Suppressor macrophage treated with lipopolysaccharide for 4 hours (primary cell): ENCODE measurements at places on chromosomes 11 and 22.

GRCh38 chr11:2107521-2107920 lies 31.7 kb downstream of the IGF2 start:
- peak; percentile 2 for DNase-seq

DNA sequence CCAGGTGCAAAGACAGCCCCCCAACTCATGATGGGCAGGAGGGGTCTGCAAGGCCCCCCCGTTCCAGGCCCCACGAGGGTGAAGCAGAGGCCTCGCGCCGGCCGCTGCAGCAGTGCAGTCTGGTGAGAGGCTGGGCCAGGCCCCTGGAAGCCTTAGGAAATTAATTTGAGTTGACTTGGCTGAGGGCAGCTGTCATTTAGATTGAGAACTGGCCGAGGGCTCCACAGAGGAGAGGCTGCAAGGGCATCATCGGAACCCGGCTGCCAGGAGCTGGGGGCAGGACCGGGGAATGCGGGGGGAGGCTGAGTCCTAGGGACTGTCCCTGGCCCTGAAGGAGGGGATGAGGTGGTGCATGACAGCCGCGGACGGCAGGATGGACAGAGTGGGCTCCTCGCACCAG lies 39.9 kb downstream of the MN1 start:
- no peak for DNase-seq

DNA sequence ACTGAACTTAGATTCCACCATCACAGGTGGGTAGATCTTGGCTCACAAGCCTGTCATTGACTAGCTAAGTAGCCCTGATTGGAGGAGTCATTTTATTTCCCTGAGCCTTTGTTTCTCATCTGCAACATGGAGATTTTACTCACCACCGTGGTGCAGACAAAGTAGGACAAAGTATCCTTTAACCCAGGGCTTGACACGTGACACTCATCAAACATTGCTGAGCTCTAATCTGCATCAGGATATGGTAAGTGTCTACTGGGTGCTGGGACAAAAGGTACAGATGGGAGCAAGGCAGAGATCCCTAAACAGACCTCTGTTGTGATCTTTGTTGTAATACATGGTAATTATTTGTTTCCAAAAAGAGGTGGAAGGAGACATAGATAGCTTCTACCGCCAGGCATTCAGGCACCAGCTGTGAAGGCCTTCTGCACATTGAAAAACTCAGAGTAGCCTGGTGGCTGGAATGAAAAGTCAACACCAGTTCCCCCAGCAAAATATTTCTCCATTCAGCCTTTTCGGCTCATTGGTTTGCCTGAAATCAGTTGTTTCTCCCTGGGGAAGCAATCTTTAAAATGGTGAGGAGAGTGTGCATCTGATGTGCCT lies 18.3 kb upstream of the MICAL2 start:
- no peak for DNase-seq

DNA sequence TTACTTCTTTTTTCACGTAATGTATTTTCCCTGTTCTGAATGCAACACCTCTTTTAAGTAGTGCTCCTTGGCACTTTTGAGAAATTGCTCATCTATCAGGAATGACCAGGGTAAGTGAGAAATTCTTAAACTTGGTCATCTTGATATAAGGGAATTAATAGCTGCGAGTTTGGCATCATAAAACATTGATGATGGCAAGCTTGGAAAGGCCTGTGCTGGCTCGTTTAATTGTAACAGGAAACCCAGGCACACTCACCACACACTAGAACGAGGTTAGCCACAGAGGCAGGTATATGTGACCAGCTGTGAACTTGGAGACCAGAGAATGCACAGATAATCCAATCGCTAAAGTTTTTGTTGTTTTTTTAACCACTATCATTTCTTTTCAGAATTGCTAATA lies 24.3 kb downstream of the FAM118A start:
- DNase-seq: no peak

DNA sequence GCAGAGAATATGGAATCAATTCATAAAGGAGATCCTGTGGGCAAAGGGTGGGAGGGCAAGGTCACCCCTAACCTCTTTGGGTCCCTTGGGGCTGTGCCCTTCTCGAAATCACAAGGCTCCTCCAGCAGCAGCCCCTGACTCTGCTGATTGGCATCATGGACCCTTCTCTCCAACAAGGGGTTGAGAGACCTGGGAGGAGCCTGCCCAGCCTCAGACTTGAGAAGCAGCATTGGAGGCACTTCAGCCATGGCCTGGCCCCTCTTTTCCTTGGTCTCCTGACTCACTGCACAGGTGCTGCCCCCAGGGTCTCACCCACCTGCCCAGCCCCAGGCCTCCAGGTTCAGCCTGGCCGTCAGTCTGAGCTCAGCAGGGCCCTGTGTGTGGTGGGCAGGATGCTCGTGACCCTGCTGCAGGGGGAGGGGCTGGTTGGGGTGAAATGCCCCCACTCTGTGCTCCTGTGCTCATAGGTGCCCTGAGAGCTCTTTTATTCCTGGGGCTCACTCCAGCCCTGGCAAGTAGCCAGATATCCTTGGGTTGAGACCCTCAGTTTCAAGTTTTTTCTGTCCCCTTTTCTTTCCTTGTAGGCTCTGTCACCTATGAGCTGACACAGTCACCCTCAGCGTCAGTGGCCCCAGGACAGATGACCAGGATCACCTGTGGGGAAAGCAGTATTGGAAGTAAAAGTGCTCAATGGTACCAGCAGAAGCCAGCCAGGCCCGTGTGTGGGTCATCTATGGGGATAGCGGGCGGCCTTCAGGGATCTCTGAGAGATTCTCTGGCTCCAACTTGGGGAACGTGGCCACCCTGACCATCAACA lies 110.8 kb downstream of the GGTLC2 start:
- DNase-seq: no peak
